Stimulated activated CD4-positive, alpha-beta T cell treated with anti-CD3 and anti-CD28 coated beads, Interleukin-12 subunit alpha, Interleukin-12 subunit beta, amount 100 ng/mL, for 4 hours (primary cell): ENCODE measurements at places on chromosomes 7 and 10.

DNA sequence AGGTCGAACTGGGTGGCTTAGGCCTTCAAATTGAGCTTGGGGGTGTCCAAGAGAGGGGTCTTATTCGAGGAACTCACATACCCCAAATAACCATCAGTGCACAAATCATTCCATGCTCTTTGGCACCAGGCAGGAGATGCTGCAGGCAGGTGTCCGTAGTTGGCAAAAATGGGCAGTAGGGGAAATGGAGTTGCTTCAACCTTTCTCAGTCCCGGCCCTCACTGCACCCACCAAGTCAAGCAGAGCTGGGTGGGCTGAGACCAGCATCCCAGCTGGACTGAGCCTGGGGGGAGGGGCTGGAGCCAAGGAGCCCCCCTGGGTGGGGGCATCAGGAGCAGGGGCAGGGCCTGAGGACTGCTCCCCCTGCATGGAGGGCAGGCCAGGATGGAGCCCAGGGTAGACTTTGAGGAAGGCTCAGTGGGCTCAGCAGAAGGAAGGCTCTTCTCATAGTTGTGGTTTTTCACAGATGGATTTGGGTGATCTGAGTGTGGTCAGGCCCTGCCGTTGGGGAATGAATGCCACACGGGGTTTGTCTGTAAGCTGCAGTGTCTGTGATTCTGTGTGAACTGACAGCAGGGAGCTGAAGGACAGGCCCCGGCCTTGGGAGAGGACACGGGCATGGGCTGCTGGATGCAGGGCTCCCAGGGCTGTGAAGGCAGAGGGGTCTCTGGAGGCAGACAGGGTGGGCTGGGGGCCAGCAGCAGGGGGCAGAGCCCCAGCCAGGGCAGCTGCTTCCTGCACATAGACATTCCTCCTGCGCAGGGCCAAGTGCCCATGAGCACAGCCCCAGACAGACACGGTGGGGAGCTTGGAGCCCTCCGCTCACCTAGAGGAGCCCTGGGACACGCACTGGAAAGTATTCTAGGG lies 144.5 kb downstream of the ADCY1 start:
- no peak for DNase-seq

- DNase-seq = no peak
These were observed 138.9 kb upstream of the KLF14 start for GRCh38 chr7:130872756-130873448.

DNA sequence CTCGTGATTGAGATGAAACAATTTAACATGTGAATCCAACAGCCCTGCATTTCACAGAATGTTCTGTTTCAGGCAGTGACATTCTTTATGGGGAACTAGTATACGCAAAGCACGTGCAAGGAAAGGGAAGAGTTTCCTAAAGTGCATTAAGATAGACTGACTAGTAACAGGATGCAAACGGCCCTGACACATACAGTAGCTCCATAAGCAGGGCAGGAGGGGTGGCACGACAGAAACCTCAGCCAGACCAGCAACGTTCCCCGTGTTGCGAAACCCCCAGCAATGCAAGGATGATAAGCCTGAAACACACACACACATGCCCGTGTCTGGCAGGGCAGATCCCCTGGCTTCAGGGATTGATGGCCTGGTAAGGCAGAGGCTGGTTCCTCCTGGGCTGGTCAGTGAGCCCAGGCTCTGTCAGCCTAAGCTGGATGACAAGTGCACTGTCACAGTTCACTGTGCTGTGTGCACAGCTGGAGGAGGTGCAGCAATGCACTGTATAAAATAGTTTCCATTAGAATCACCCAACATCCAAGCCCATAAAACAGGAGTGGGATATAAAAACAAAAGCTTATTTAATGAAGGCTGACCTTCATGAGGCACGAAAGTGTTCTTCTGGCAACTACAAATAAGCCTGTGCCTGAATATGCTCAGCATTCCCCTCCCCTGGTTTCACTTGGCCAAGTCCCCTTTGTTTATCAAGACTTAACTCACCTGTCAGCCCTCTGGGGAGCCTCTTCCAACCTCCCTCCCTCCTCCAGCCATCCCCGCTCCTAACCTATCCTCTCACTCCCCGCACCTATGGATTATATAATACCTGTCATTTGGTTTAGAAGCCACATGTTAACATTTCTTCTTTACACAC lies 88.8 kb downstream of the GSAP start:
- DNase-seq = no peak

DNA sequence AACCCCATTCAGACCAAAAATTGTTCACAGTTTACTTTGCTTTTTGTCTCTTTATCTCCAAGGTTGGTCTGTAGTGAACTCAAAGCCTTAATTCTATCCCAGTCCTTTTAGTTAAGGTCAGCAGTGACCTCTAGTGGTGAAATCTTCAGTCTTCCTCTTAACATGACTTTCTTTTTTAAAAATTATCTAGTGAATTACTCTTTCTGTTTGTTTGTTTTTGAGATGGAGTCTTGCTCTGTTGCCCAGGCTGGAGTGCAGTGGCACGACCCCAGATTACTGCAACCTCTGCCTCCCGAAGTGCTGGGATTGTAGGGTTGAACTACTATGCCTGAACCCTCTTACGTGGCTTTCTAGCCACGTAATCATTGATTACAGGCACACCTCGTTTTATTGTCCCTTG lies 25.0 kb downstream of the ZNF487 start:
- no peak for DNase-seq

DNA sequence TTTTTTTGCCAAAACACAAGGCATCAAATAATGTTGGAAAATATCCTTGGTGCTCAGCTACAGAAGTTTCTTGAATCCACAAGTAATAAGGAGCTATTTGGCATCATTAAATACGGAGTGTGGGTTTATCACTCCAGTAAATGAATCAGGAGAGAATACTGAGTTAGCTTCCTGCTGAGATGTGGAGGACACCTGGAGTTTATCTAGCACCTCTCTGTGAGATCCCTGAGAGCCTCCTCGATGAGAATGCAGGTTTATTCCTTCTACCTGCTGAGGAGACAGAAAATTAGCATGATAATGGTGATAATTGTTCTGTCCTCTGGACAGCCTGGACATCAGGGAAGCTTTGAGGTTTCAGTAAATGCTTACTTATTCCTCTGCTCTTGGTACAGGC lies 40.5 kb downstream of the NRG3 start:
- no peak for DNase-seq

- no peak for DNase-seq
These were observed 84.9 kb downstream of the ARID5B start for GRCh38 chr10:61986382-61986781.

GRCh38 chr10:14654821-14655382 lies 119.8 kb downstream of the FAM107B start:
- DNase-seq = no peak

- DNase-seq = no peak
These were observed 1293.5 kb downstream of the XPNPEP1 start for GRCh38 chr10:108629834-108630233.

- DNase-seq = no peak
These were observed 4.3 kb downstream of the NCOA4 start for GRCh38 chr10:46026106-46026505.

- no peak for DNase-seq
These were observed 199.4 kb upstream of the NPVF start for GRCh38 chr7:25427721-25428120.

DNA sequence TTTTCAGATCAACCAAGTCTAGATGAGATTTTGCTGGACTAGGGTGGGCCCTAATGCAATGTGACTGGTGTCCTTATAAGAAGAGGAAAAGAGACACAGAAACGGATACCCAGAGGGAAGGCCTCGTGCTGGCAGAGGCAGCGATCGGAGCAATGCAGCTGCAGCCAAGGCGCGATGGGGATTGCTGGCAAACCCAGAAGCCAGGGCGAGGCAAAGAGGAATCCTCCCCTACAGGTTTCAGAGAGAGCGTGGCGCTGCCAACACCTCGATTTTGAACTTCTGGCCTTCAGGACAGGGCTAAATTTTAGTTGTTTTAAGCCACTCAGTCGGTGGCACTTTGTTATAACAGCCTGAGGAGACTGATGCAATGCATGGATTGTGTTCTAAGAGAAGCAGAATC lies 157.1 kb upstream of the RHEB start:
- DNase-seq = no peak

GRCh38 chr7:1141651-1142050 lies 18.3 kb downstream of the ZFAND2A start:
- no peak for DNase-seq

DNA sequence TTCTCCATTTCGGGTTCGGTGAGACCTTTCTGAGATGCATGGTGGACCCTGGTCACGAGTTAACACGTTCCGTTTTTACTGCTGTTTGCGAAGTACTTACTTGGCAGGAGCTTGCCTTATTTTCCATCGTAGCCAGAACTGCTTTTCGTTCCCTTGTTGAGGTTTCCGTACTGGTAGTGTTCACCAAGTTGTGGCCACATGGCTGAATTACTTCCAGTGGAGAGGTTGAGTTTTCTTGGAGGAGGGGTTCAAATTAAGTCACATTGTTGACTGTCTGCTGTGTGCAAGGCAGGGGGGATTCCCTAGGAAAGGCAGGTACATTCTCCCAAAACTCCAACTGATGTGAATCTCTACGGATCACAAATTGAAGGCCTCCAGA lies 4.0 kb downstream of the MXI1 start:
- no peak for DNase-seq

GRCh38 chr10:123798856-123799255 lies 92.8 kb downstream of the CPXM2 start:
- no peak for DNase-seq

DNA sequence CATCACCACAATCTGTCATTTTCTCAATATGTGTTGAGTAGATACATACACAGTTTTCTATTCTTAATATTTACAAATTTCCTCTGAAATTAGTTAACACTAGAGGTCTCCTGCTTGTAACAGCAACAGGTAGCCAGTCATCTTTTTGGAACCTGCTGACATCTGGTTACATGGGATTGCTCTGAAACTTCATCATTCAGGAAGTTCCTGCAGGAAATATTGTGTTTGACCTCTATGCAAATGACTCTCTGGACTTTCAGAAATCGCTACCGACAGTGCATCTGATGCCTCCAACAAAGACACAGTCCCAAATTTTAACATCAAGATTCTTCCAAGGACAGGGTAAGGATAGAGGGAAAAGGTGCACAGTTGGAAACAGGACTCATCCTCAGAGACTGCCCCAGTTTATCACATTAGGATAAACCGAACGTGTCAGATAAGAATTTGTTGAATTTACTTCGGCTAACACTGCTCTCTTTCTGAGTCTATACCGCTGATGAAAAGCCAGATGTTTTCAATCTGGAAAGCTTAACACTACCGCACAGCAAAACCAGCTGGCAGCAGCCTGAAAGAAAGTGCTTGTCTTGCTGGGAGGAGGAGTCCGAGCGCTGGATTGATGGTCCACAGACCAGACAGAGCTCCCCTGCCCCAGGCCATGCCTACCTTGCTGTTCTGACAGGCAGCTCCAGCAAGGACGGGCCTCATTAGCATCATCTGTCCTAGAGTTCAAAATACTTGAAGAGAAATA lies 633.4 kb downstream of the PARD3 start:
- no peak for DNase-seq

GRCh38 chr10:36281831-36282331 lies 639.8 kb upstream of the FZD8 start:
- no peak for DNase-seq

DNA sequence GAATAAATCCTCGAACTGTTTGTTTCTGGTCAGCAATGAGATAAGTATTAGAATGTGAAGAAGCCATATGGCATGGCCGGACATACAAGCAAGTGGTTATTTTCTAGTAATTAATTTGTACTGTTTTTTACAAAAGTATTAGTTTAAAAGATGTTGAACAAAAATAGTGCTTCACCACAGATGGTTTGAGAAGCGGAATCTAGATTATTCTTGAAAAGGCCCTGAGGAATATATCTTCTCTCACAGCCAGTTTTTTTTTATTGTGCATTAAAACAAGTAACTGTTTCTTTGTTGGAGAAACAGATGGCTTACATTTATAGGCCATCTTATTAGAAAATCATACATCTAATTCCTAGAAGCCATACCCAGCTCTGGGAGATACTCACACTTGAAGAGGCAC lies 153.3 kb downstream of the TMEM26 start:
- DNase-seq = no peak

DNA sequence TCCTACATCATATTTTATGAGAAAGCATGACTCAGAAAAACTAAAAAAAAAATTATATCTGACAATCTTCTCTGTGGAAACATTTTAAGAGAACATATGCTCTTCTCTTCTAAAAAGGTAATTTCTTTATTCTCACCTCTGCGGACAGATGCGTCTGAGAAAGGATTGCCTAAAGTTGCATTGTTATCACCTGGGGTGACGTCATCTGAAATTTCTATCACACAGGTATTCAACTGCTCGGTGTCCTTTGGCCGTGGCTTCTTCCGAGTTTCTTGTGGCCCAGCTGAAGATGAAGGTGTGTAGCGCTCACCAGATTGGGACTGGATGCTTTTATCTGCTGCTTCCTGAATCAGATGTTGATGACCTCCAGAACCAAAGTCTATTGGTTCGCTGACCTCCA lies 14.3 kb upstream of the GATAD1 start:
- DNase-seq = no peak

GRCh38 chr7:7569615-7570014 lies 2.9 kb downstream of the MIOS start:
- no peak for DNase-seq

DNA sequence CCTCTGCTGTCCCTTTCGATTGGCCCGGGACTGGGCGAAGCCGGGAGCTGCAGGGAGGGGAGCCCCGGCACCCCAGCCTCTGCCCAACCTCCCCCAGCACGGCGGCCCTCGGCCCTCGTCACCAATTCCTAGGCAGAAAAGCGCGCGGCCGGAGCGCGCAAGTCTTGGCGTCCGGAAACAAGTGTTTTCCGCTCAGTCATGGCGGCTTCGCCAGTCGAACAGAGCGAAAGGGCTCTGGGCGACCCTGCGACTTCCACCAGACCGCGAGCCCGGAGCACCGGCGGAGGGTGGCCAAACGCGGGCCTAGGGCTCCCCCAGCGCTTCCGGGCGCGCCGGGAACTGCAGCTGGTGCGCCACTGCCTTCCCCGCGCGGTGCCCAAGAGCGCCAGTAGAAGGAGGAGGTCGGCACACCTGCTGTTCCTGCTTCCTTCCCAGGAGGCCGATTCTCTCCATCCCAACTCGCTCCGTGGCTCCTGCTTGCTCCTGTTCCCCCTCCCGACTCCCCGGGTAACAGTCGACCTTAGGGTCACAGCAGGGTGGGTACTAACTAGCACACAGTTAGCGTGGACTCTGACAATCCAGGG lies 729.9 kb downstream of the ZWINT start:
- DNase-seq = no peak

DNA sequence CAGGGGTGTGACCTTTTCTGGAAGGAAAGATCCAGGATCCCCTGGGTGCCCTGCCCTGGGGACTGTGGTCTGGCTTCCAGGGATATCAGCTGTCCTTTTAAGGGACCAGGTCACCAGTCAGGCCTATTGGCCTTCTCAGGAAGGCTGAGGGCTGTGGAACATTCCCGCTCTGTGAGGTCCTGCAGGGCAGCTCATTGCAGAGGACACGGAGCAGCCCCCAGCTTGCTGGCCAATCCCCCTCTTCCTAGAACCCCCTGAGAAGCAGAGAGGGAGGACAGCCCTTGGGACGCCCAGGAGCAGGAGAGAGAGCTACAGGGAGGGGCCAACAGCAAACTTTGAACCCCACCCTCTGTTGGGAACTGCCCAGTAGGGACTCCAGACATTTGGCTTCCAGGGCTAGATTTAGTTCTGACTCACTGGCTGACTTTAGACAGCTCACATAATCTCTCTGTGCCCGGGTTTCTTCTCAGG lies 67.9 kb upstream of the COL13A1 start:
- DNase-seq = no peak

GRCh38 chr7:140217750-140218501 lies 41.1 kb upstream of the KDM7A start:
- no peak for DNase-seq

- peak; percentile 43 for DNase-seq
These were observed 33.3 kb upstream of the KDM7A start for GRCh38 chr7:140209866-140210609.

GRCh38 chr10:71661060-71661622 lies 58.4 kb downstream of the C10orf105 start:
- no peak for DNase-seq
